ENCODE measurements at places on chromosomes 12 and 14.

DNA sequence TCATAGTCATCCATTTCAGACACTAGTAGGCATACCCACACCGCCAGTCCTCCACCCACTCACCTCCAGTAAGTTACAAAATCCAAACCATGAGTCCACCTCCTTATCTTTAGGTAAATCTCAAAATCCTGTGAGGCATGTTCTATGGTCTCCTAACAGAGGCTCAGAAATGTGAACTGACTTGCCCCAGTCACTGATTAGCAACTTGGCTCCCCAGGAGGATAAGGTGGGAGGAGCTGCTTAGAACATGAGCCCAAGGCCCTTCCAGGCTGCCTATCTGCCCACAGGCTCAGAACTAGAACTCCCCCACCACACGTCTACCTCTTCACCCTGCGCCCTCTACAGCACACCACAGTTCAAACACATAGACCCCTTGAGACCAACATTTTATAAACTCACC is 19.9 kb downstream of the SETD3 start:
- DNase-seq, result no peak

GRCh38 chr14:96077983-96078624 is 38.9 kb downstream of the C14orf132 start:
- no peak for DNase-seq

DNA sequence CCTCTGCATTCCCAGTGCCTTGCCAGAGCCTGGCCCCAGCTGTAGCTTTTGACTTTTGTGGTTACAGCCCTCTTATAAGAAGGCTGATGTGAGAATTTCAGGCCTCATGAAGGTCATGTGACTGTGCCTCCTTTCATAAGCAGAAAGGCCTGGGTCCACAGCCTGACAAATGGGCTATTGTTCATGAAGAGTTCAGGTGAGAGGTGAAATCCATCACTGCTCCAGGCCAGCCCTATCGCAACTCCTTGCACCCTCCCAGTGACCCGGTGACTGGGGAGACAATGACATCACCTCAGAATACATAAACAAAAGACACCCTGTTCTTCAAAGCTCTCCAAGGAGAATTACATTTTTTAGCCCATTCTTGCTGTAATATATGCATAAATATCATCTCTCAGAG is 321.5 kb downstream of the PCNX1 start:
- no peak for DNase-seq

- DNase-seq, result no peak
These were observed 164.9 kb downstream of the ETV6 start for GRCh38 chr12:11814374-11814773.

DNA sequence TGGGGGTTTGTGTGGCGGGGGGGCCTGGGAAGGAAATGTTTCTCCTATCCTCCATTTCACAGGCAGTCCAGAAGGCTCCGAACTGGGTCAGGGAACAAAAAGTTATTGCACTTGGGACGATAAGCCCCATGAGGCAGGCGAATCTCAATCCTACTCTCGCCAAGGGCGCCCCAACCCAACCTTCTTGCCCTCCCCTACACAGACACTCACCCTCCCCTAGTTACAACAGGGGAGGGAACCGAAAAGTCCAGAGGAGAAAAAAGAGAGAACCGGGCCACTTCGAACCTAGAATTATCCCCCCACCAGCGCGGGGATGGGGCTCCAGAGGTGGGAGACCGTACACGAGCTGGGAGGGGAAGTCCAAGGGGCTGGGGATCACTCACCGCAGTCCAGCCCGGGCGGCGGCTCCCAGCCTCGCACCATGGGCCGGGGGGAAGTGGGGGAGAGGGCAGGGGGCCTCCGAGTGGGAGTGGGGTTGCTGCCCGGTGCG is 357 bp downstream of the HOMEZ start:
- DNase-seq, result no peak

GRCh38 chr12:64824130-64824499 is 332 bp upstream of the TBC1D30 start:
- DNase-seq, result no peak

DNA sequence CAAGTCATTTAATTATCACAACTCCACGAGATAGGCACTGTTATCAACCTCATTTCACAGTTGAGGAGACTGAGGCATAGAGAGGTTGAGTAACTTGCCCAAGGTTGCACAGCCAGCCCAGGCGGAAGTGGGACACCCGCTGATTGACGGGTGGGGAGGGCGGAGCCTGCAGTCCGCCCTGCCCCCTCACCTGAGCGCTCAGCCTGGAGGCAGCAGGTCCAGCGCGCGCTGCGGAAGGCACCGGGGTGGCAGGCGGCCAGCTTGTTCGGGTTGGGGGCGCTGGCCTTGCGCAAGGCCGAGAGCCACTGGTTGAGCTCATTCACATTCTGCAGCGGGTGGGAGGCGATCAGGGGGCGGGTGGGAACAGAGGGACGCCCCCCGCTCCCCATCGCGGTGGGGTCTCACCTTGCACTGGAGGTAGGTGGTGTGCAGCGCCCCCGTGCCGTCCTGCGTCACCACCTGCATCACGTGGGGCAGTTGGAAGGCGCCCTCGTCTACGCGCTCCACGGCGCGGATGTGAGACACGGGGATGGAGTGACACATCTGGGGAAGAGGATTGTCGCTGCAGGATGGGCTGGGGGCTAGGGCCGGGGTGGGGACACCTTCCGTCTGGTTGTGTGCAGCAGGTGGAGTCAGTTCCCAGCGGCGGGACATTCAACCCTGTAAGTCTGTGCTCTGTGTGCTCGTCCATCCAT is 31.7 kb downstream of the RASAL1 start:
- DNase-seq, result no peak

DNA sequence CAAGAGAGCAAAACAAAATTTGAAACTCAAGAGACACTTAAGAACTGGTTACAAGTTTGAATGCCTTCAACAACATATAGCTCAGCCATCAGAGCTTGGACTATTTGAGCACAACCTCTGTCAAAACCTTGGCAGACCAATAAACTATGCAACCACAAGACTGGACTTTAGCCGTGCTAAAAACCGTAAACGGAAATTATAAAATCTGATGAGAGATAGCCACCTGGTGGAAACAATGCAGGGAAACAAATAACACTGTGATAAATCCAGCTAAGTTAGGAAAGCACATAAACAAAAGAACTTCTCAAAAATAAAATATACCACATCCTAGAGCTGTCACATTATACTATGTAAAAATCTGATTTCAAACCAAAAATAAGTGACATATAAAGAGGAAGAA is 1074.2 kb upstream of the NOVA1 start:
- DNase-seq, result no peak

DNA sequence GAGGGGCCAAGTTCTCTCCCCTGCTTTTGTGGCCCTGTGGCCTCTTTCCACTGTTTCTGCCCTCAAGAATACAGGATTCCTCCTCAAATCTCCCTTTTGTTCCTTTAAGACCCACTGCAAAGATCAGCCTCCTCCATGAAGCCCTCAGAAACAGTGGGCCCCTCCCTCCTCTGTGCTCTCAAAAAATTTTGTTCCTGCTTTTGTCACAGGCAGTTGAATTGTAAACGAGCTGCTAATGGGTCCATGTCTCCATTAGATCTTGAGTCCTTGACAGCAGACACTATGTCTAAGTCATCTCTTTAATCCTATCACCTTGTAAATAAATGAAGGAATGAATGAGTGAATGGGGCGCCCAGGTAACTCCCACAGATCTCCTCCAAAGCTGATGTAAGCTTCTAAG is 175.2 kb downstream of the ESRRB start:
- no peak for DNase-seq

GRCh38 chr14:96631621-96632362 is 129.6 kb downstream of the PAPOLA start:
- DNase-seq, result no peak

GRCh38 chr14:70884595-70885342 is 22.5 kb upstream of the PCNX1 start:
- DNase-seq, result no peak

DNA sequence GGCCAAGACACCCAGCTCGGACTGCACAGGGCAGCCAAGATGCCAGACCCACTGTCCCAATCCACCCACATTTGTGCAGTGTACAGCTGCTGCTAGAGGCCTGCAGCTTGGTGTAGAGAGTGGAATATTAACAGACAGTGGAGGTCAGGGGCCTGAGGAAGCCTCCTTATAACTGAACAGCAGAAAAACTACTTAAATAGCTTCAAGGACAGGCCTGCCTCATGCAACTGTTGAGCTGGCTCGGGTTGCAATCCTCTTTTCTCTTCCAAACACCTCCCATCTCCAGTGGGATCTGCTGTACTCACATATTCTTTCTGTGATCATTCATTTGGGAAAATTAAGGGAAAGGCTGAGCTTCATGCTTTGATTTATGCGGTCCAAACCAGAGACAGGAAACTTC is 1043.2 kb upstream of the TMEM132C start:
- DNase-seq, result no peak

- DNase-seq, result no peak
These were observed 110.8 kb downstream of the SLC35F4 start for GRCh38 chr14:57755018-57755521.

- DNase-seq, result no peak
These were observed 20.3 kb downstream of the SOCS2 start for GRCh38 chr12:93592641-93593406.

DNA sequence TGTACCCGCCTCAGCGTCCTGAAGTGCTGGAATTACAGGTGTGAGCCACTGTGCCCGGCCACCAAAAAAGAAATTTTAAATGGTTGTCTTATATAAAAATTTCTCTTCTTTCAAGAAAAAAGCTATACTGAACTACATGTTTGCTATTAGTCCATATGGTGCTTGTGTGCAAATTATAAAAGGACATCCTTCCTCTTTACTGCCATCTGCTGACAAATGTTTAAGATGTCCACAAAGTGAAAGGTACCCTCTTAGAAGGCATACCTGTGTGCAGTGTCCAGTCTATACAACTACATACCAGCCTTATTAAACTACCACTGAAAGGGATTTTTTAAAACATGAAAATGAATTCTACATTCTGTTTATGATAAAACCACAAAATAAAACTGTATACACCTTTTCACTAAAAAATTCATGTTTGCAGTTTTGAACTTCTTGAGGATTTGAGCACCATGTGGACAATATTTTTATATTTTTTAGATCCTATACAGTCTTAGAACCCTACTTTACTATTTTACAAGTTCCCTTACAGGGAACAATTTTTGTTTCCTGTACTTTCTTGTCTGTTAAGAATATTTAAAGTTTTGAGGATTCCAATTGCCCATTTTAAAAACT is 32.8 kb upstream of the TOMM20L start:
- no peak for DNase-seq

GRCh38 chr12:68403296-68403695 is 71.1 kb upstream of the MDM1 start:
- DNase-seq, result no peak

DNA sequence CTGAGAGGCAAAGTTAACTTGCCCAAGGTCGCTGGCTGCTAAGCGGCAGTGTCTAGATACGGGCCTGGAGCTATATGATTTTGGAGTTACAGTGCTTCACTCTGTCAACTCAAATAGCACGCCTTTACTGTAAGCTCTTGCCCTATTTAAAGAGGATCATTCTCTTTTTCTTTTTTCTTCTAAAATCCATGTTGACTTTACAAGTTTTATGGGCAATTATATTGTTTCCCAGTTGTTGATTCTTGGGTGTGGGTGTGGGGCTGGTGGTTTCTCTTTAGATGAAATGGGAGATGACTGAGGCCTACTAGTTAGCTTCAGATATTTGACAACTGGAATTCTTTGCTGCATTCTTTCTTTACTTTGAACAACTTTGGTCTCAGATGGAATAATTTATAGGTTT is 70.7 kb downstream of the C12orf75 start:
- DNase-seq, result no peak

- DNase-seq, result no peak
These were observed 165.1 kb upstream of the MGAT4C start for GRCh38 chr12:86421333-86421732.

DNA sequence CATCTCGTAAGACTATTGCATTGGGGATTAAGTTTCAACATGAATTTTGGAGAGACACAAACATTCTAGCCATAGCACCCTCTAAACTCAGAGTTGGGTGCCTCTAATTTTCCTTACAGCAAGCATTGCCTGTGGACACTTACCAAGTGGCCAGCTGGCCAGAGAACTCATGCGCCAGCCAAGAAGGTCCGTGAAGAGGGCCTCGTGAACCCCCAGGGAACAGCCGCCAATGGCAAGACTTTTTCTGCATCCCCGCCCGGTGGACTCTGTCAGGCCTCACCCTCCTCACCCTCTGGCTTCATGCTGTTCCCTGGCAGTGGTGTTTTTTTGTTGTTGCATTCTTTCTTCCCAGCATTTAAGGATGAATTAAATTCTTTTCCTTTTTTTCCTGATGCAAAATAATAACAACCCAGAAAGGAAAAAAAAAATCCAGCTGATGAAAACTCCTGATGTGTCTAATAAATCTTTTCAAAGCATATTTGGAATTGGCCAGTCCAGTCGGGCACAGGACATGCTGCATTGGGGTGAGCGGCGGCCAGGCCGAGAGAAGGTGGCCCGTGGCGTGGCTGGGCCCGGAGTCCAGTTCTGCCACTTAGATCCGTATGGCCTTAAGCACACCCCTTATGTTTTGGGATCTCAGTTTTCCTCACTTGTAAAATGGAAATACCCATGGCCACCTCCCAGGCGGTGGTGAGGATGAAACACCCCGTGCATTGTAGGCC is 191.9 kb upstream of the DIO3 start:
- DNase-seq, result no peak

GRCh38 chr12:4477129-4477528 is 31.5 kb upstream of the FGF6 start:
- no peak for DNase-seq

DNA sequence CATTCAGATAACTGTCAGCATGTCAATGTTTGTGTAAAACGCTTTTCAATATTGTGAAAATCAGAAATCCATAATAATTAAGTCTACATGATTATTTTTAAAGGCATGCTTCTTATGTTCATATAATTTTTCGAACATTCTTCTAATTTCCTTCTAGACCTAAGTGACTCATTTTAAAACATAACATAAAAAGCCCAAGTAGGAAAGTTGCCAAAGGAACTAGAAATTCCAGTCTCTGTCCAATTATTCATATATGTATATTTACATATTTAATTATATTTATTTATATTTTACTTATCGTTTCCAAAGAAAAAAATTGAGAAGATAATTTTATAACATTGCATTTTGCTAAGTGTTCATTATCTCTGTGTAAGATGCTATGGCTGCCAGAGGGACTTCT is 110.4 kb downstream of the TMTC1 start:
- no peak for DNase-seq

GRCh38 chr12:15741082-15741481 is 48.1 kb downstream of the EPS8 start:
- no peak for DNase-seq

GRCh38 chr12:127819056-127819455 is 447.9 kb upstream of the TMEM132C start:
- no peak for DNase-seq

DNA sequence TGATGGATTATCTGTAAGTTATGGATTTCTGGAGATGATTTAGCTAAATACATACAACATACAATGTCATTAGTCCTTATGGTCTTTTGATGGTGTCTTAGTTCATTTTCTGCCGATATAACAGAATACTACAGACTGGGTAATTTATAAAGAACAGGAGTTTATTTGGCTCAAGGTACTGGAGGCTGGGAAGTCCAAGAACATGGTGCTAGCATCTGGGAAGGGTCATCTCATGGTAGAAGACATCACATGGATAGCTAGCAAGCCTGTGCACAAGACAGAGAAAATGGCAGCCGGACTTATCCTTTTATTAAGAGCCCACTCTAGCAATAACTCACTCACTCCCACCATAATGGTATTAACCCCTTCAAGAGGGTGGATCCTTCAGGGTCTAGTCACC is 24.2 kb downstream of the KLHL28 start:
- no peak for DNase-seq

- DNase-seq, result no peak
These were observed 11.3 kb downstream of the R3HDM2 start for GRCh38 chr12:57419495-57419894.

GRCh38 chr12:93370947-93371346 is 6.8 kb upstream of the NUDT4 start:
- no peak for DNase-seq

- DNase-seq, result no peak
These were observed 20.3 kb upstream of the FOXG1 start for GRCh38 chr14:28746247-28746646.

Measured in amniotic stem cell (primary cell).